Fibroblast of lung (primary cell): ENCODE measurements at places on chromosomes 1 and 21. TPM values are rescaled to one million over a fixed set of nuclear protein-coding genes. Genes with fewer than 3 reads are reported as not detected.

The ZNF648 gene
- not detected in 2 replicates for polyA plus RNA-seq

The TMEM53 gene
- 11.6 and 12.4 TPM in 2 replicates for polyA plus RNA-seq

DNA sequence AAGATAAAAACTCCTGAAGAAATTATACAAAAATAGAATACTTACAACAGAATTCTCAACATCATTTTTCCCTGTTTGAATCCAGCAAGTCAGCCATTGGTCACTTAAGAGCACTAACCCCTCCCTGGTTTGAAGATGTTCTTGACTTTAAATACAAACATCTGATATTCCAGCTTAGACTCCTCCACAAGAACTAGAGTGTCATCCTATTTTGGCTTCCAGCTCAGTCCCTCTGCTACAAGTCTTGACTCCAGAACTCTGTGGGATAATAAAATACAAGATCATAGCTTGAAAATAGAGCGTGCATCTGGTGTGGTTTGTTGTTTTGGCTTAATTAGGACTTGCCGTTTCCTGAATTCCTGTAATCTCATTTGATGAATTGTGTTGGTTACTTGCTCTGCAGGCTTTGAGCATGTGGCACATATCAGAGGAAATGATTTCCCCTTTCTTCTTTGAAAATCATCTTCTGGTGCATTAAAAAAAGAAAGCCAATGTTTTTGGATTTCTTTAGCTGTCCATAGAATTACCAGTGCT lies 63.7 kb upstream of the DPT start:
- no peak for DNase-seq

GRCh38 chr1:184272175-184272866 lies 114.5 kb upstream of the C1orf21 start:
- peak; percentile 75 for DNase-seq
